ENCODE measurements at places on chromosomes 16 and 17.

DNA sequence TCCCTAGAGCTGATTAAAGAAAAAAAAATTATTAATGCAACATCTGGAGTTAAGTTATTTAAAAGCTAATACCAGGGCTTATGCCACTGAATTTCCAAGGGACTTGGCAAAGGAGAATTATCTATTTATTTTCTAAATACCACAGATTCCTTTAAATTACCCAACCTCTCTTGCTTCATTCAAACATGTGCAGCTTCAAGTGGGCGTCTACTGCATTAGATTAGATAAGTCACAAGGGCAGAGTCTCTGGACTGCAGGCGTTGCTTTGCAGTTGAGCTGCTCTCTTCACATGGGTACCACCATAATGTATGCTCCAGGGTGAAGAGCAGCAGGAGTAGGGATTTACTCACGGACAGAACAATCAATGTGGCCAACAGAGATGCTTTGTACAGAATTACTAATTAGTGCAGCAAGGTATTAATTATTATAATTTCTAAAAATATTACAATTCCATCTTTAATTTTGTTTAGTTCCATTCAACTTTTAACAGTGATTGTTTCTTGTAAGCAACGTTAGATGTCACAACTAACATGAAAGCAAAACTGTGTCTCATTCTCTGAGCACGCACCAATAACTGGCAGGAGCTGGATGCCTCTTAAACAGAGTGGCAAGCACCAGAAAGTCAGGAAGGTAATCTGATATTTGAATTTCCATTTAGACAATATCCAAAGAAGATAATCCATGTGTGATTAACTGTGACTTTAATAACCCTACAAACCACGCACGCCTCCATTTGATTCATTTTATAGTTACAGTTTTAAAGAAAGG, 214.2 kb downstream of the STX8 start:
- H3K4me3 ChIP-seq = no peak overlapping the region
- no peaks in the 10 kb centered on the region for H3K4me1 ChIP-seq
- no peaks in the 10 kb centered on the region for H3K27me3 ChIP-seq
- DNase-seq = peak; percentile 45

DNA sequence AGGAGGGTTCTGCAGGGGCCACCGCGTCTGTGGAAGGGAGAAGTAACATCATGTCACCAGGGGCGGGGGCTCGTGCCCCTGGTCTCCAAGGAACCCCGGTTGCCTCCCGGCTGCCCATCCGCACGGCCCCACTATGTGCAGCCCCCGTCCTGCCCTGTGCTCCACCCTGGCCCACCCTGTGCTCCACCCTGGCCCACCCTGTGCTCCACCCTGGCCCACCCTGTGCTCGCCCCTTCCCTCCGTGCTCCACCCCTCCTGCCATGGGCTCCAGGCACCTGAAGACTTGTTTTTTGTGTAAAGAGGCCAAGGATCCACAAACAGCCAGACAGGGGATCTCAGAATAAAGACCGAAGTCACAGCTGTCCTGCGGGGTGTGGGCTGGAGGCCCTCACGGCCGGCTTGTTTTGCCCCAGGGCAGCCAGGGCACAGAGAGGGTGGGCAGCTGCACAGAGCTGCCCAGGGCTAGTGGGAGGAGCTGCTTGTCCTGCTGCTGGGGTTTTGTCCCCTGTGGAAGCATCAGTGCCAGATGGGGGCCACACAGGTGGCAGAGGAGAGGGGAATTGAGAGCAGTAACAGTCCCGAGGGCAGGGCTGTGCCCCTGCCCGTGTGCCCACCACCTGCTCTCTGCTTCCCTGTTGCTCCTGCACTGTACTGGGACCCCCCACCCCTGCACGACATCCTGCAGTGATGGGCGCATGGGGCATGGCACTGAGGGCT, 147.0 kb upstream of the CIBAR2 start:
- H3K4me3 ChIP-seq = no peak overlapping the region
- H3K36me3 ChIP-seq = no peaks in the 10 kb centered on the region
- H3K27ac ChIP-seq = no peak overlapping the region
- no peak for DNase-seq
- no peaks in the 10 kb centered on the region for H3K27me3 ChIP-seq

DNA sequence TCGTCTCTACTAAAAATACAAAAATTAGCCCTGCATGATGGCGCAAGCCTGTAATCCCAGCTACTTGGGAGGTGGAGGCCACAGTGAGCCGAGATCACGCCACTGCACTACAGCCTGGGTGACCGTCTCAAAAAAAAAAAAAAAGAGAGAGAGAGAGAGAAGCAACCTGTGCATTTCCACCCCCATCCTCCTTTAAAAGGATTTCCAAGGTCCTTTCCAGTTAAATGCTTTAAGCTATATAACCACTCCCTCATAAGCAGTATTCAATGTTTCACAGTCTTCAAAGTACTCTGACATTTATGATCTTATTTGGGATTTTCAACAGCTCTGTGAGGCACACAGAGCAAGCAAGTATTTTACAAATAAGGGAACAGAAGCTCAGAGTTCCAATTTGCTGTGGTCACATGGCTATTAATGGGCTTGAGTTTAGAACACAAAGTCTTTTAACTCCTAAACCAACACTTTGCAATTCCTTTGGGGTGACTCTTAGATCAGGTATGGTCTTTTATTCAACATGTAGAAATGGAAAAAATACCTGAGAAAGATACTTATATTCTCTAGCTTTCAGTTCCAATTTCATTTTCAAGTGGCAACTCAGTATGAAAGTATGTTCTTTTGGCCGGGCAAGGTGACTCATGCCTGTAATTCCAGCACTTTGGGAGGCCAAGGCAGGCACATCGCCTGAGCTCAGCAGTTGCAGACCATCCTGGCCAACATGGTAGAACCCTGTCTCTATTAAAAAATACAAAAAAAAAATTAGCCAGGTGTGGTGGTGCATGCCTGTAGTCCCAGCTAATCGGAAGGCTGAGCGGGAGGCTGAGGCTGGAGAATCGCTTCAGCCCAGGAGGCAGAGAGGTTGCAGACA, 31.3 kb downstream of the SPOP start:
- no peak overlapping the region for H3K4me3 ChIP-seq
- H3K27ac ChIP-seq = no peak overlapping the region
- no peaks in the 10 kb centered on the region for H3K36me3 ChIP-seq
- no peaks in the 10 kb centered on the region for H3K27me3 ChIP-seq
- H3K4me1 ChIP-seq = no peaks in the 10 kb centered on the region

- H3K4me1 ChIP-seq = peaks cover 2% of the 10 kb centered on the region
- H3K4me3 ChIP-seq = no peak overlapping the region
- no peaks in the 10 kb centered on the region for H3K36me3 ChIP-seq
- no peak overlapping the region for H3K27ac ChIP-seq
Measured at GRCh38 chr17:11986942-11987329, 10.3 kb downstream of the ZNF18 start.

- H3K27ac ChIP-seq = no peak overlapping the region
- no peak for DNase-seq
- no peak overlapping the region for H3K4me3 ChIP-seq
- H3K27me3 ChIP-seq = no peaks in the 10 kb centered on the region
Measured at GRCh38 chr16:3781421-3781820, 64.1 kb upstream of the TRAP1 start.

DNA sequence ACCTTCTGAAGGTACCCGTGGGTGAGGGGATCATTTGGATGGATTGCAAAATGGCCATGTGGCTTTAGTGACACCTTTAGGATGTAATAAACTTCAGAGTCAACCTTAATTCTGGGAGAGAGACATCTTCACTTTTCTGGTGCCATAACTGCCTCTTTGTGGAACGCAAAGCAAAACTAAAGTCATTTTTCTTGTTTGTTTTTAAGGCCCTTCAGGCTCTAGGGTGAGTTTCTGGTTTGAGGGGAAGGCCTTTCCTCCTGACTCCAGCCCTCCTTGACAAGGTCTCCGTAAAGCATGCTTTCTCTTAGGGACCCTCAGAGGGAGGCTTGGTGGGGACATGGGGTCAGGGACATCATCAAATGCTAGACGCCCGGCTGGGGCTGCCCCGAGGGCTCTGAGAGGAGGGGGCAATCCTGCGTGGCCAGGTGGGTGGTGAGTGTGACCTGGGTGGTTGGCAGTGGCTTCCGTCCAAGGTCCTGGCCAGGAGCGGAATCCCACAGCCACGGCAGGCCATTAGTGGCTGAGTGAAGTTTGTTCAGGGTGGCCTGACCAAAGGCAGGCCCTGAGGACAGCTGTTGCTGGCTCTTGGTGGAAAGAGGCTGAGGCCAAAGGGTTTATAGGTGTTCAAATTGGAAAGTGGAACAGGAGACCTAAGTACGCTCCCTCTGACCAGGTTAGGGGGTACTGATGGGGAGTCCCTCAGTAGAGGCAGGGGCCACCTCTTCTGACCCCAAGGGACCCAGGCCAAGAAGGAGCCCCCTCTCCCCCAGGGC, 112.2 kb downstream of the METRNL start:
- no peaks in the 10 kb centered on the region for H3K27me3 ChIP-seq
- no peak overlapping the region for H3K27ac ChIP-seq
- H3K36me3 ChIP-seq = no peaks in the 10 kb centered on the region
- H3K4me3 ChIP-seq = no peak overlapping the region
- DNase-seq = no peak

DNA sequence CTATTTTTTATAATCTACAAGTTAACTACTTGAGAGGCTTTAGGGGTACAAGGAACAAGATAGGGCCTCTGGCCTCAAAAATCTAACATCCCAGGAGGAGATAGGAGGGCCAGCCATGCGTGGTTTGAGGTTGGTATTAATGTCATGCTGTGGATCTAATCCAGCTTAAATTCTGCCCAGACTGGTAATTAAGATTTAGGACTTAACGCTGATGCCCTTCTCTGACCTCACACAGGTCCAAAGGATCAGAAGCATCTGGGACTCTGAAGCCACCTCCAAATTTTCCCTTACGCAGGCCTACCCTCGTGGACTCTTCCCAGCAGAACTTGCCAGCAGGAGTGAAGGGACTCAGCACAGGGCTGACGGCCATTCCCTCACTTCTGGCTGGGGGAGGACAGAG, 15.1 kb downstream of the SLC6A4 start:
- no peak overlapping the region for H3K4me3 ChIP-seq
- DNase-seq = no peak
- no peak overlapping the region for H3K27ac ChIP-seq
- peaks cover 3% of the 10 kb centered on the region for H3K4me1 ChIP-seq
- H3K36me3 ChIP-seq = no peaks in the 10 kb centered on the region

DNA sequence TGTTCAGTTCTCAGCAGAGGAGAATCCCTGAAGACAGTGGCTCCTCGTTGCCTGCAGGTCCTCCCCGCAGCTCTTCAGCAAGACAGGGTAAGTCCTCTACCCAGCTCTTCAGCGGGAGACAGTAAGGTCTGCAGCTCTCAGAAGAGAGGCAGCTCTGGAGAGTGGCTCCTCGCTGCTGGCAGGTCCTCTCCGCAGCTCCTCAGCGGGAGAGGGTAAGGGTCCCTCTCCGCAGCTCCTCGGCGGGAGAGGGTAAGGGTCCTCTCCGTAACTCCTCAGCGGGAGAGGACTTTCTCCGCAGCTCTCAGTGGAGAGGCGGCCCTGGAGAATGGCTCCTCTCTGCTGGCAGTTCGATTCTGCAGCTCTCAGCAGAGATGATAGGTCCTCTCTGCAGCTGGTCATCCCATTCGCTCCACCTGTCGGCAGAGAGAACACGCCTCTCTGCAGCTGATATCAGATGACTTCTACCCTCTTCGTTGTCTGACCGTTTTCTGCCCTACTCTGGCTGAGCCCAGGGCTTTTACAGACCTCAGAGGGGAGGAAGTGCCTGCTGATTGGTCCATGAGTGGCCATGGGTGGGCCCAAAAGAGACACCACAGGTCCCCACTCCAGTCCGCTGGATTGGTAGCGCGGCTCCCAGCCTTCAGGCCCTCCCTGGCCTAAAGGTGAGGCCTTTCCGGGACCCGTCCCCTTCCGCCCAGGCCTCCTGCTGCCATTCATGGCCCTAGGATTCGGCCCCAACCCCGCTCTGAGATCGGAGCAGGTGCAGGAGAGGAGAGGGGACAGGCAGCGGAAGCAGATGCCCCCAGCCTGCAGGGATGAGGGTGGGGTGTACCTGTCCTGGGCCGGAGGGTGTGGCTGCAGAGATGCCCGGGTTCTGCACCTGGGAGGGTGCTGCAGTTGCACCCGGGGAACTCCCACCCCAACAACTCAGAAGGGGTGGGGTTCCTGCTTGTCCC, 11.9 kb upstream of the SHCBP1 start:
- H3K4me3 ChIP-seq = no peak overlapping the region
- no peaks in the 10 kb centered on the region for H3K27me3 ChIP-seq
- H3K27ac ChIP-seq = no peak overlapping the region
- H3K36me3 ChIP-seq = no peaks in the 10 kb centered on the region
- peak; percentile 84 for DNase-seq
- H3K4me1 ChIP-seq = no peaks in the 10 kb centered on the region

- no peak overlapping the region for H3K27ac ChIP-seq
- no peaks in the 10 kb centered on the region for H3K36me3 ChIP-seq
- no peak overlapping the region for H3K4me3 ChIP-seq
- H3K4me1 ChIP-seq = no peaks in the 10 kb centered on the region
- no peaks in the 10 kb centered on the region for H3K27me3 ChIP-seq
- no peak for DNase-seq
Measured at GRCh38 chr16:55039931-55040330, 109.3 kb downstream of the IRX5 start.

DNA sequence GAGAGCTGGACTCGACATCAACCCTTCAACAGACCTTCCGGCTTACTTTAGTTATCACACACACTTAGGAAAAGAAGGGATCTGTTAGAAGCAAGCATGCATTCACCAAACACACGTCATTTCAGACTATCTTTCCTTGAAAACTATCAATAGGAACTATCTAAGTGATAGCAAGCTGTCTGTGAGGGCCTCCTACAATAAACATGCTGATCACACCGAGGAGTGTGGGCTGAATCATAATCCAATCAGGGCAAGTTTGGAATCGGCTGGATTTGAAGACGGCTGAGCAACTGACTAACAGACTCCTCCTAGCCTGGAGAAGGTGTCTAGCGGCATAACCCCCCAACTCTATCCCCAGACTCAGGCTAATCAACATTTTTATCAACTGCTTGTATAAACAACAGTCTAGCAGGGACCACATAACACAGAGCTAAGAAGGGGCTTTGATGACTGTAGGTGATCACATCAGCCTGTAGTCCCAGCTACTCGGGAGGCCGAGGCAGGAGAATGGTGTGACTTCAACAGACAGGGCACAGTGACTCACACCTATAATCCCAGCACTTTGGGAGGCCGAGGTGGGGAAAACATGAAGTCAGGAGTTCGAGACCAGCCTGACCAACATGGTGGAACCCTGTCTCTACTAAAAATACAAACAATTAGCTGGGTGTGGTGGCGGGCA, 14.1 kb downstream of the NXN start:
- H3K36me3 ChIP-seq = no peaks in the 10 kb centered on the region
- no peaks in the 10 kb centered on the region for H3K27me3 ChIP-seq
- DNase-seq = peak; percentile 99
- H3K27ac ChIP-seq = peak overlapping the region; percentile 92
- H3K4me1 ChIP-seq = peaks cover 28% of the 10 kb centered on the region
- H3K4me3 ChIP-seq = no peak overlapping the region

- peak; percentile 35 for DNase-seq
- peaks cover 8% of the 10 kb centered on the region for H3K4me1 ChIP-seq
- no peaks in the 10 kb centered on the region for H3K36me3 ChIP-seq
- peak overlapping the region; percentile 1 for H3K4me3 ChIP-seq
- no peaks in the 10 kb centered on the region for H3K27me3 ChIP-seq
Measured at GRCh38 chr16:69107316-69107962, 2.0 kb downstream of the HAS3 start.

Measured in mesendoderm (in vitro differentiated cells).